Activated CD4-positive, alpha-beta T cell treated with anti-CD3 and anti-CD28 coated beads for 36 hours (primary cell): ENCODE measurements at places on chromosomes 11 and 22. TPM values are rescaled to one million over a fixed set of nuclear protein-coding genes. Genes with fewer than 3 reads are reported as not detected.

DLG2 gene
- total RNA-seq = 1.7 TPM

OR5P2 gene
- total RNA-seq = not detected

BEST1 gene
- 0.65 TPM for total RNA-seq

SYT7 gene
- not detected for total RNA-seq

TSKU gene
- total RNA-seq = 8.3 TPM

YIF1A gene
- 47.5 TPM for total RNA-seq

MOGAT2 gene
- not detected for total RNA-seq

ACR gene
- total RNA-seq = not detected

RAB39A gene
- 0.12 TPM for total RNA-seq

SLC22A9 gene
- not detected for total RNA-seq

KCNJ1 gene
- not detected for total RNA-seq

IFTAP gene
- 5.7 TPM for total RNA-seq

AQP11 gene
- not detected for total RNA-seq

PARVG gene
- total RNA-seq = 61.7 TPM

KCTD21 gene
- 9.0 TPM for total RNA-seq
